ENCODE measurements at places on chromosomes 3 and 15.

DNA sequence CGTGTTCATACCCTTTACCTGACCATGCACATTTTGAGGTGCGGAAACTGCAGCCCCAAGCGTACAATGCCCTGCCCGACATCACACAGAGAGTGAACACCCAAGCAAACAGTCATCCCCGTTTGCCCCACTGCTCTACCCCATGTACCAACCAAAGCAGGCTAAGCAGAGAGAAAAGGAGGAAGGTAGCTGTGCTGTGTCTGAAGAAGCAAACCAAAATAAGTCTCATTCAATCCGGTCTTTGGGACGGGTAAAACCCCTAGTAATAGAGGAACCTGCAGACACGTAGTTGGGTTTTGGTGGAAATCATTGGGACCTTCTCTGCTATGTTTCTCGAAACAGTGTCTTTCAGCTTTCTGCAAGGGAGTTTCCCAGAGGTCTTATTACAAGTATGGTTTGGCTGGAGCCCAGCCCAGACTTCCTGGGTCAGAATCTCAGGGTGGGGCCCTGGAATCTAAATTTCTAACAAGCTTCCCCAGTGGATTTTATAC is 164.6 kb upstream of the HES1 start:
- H3K4me1 ChIP-seq = peaks cover 29% of the 10 kb centered on the region
- H3K27me3 ChIP-seq = no peaks in the 10 kb centered on the region
- no peaks in the 10 kb centered on the region for H3K36me3 ChIP-seq
- H3K4me3 ChIP-seq = no peak overlapping the region
- no peak for DNase-seq
- H3K27ac ChIP-seq = peak overlapping the region; percentile 17

GRCh38 chr3:175149675-175150074 is 290.5 kb downstream of the NAALADL2 start:
- H3K27me3 ChIP-seq = no peaks in the 10 kb centered on the region
- H3K4me3 ChIP-seq = no peak overlapping the region
- no peaks in the 10 kb centered on the region for H3K4me1 ChIP-seq
- no peak overlapping the region for H3K27ac ChIP-seq

DNA sequence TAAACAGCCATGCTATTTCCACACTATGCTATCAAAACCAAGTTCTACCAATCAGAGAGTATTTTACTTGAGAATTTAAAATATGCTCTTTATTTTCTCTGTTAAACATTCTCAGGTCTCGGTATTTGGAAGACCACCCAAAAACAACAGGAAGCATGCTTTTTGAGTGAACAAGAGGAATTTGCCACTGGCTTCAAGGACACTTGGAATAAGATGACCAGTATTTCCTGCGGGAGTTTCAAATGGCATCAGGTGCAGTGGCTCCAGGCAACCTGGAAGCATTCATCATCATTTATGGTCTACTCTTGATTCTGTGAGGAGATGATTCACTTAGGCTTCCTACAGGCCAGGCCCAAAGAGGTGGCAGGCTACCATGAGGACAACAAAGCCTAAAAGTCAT is 305.7 kb upstream of the ATP11B start:
- no peaks in the 10 kb centered on the region for H3K27me3 ChIP-seq
- no peaks in the 10 kb centered on the region for H3K36me3 ChIP-seq
- H3K27ac ChIP-seq = no peak overlapping the region
- H3K4me3 ChIP-seq = no peak overlapping the region
- no peak for DNase-seq
- no peaks in the 10 kb centered on the region for H3K4me1 ChIP-seq

DNA sequence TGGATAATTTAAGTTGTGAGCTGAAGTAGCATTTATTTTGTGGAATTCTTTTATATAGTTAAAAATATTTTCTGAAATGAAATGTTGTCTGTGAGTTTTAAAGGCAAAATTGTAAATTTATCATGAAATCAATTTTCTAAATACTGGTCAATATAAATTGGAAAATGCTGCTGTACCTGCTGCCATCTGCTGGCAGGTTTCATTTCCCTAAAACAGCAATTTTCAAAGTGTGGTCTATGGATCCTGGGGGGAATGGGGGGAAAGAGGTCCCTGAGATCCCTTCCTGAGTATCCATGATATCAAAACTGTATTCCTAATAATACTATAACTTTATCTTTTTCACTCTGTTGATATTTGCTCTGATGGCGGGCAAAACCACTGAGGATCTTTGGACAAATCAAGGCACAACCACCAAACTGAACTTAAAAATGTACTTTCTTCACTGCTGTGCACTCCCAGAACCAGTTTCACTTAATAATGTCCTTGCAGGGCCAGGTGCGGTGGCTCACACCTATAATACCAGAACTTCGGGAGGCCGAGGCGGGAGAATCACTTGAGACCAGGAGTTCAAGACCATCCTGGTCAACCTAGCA is 17.2 kb upstream of the CCR4 start:
- H3K4me1 ChIP-seq = no peaks in the 10 kb centered on the region
- no peak overlapping the region for H3K27ac ChIP-seq
- no peaks in the 10 kb centered on the region for H3K36me3 ChIP-seq
- no peaks in the 10 kb centered on the region for H3K27me3 ChIP-seq

DNA sequence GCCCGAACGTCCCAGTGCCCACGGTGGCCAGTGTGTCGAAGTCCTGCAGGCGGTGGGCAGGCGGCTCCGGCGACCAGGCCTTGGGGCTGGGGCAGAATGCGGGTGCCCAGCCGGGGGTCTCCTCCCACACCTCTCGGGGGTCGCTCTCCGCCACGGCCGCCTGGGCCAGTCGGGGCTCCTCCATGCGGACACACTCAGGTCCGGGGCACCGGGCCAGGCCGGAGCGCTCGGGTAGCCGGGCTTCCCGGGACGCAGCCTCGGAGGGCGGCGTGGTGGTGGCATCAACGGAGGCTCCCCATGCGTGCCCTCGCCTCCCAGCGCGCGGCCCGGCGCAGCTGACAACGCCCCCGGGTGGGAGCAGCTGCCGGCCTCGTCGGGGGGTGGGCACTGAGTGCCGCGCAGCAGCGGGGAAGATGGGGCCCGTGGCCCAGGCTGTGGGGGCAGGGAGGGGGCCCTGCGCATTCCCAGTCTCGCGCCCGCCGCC is 30.1 kb upstream of the CERS3 start:
- H3K27ac ChIP-seq = peak overlapping the region; percentile 12
- H3K4me3 ChIP-seq = no peak overlapping the region
- no peaks in the 10 kb centered on the region for H3K36me3 ChIP-seq
- no peak for DNase-seq
- no peaks in the 10 kb centered on the region for H3K4me1 ChIP-seq

DNA sequence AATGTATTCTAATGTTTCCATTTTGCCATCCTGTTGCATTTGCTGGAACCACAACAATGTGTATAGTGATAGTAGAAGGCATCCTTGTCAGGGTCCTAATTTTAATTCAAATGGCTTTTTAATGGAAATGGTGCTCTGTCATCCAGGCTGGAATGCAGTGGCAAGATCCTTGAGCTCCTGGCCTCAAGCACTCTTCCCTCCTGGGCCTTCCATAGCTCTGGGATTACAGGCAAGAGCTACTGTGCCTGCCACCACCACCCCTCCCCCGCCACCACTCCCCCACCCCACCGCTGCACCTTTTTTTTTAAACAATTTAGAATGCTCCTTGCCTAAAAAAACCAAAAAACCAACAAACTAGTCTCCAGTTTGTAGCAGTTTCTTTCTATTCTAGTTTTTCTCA is 15.2 kb upstream of the IQCF6 start:
- H3K36me3 ChIP-seq = no peaks in the 10 kb centered on the region
- no peak for DNase-seq
- no peaks in the 10 kb centered on the region for H3K27me3 ChIP-seq
- H3K27ac ChIP-seq = no peak overlapping the region

DNA sequence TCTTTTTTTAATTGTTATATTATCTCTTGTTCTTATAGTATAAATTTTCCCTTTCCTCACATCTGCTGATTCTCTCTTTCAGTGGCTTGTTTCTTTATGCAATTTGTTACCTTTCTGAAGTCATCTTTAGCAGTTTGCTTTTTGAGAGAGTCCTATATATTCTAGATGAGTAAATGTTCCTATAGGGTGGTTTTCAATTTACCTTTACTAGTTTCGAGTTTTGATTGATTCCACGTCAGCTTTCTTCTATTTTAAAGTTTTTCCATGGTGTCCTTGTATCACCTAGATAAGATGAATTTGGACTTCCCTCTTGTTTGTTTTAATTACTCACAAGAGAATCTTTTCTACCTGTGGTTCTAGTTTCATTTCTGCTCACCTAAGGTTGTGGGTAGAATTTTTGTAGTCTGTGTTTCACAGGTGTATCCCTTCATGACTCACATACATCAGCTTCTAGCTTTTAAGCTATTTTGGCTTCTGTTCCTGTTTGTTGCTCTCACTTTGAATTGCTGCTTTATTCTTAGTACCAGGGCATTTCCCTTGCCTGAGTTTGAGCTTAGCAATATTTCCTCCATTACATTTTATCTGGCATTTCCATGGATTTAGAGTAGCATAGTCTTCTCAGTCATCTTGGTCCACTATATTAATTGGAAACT is 6.4 kb downstream of the TEX9 start:
- no peaks in the 10 kb centered on the region for H3K36me3 ChIP-seq
- H3K4me3 ChIP-seq = no peak overlapping the region
- no peaks in the 10 kb centered on the region for H3K27me3 ChIP-seq
- H3K4me1 ChIP-seq = no peaks in the 10 kb centered on the region

DNA sequence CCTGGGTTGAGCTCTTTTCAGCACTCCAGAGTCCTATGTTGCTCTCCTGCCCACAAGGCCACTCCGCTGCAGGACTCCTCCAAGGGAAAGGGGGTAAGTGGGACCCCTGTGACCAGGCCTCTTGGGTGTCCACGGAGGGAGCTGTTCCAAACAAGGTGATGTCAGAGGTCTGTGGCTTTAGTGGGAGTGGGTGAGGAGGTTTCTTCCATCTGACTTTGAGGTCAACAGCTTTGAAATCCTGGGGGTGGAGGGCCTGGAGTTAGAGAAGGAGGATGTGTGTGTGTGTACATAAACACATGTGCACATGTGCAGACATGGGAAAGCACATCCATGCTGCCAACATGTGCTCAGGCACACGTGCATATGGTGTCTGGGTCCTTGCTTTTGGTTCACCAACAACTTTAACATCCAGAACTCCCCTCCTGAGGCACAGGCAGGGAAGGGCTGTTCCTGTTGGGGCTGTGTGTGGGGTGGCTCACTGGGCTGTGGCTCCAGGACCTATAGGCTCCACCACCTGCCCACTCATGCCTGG is 51.4 kb upstream of the TMEM115 start:
- H3K4me3 ChIP-seq = no peak overlapping the region
- no peaks in the 10 kb centered on the region for H3K36me3 ChIP-seq
- no peaks in the 10 kb centered on the region for H3K27me3 ChIP-seq
- no peaks in the 10 kb centered on the region for H3K4me1 ChIP-seq
- H3K27ac ChIP-seq = no peak overlapping the region

DNA sequence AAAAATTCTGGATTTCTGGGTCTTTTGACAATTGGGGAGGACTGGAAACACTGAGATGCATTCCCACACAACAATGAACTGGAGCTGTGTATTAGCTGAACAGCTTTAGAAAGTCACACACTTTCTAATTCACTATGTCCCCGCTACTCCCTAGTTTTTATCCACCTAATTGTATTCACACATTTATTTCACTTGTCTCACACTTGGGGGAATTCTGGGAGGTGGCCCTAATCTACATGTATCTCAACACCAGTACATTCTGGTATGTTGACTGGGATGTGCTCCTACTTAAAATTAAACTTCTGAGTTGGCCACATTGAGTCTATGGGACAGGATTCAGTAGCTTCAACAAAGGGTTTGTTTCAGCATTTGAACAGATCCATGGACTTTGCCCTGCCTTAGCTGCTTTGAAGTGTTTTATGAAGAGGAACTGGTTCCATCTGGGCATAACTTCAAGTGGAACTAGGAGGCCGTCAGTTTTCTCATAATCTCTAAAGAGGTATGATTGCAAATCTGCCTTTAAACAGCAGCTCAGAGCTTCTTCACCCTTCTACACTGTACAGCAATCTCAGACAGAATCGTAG is 106.5 kb upstream of the CMC1 start:
- no peaks in the 10 kb centered on the region for H3K36me3 ChIP-seq
- H3K27me3 ChIP-seq = no peaks in the 10 kb centered on the region
- no peak overlapping the region for H3K27ac ChIP-seq
- DNase-seq = no peak
- no peak overlapping the region for H3K4me3 ChIP-seq

DNA sequence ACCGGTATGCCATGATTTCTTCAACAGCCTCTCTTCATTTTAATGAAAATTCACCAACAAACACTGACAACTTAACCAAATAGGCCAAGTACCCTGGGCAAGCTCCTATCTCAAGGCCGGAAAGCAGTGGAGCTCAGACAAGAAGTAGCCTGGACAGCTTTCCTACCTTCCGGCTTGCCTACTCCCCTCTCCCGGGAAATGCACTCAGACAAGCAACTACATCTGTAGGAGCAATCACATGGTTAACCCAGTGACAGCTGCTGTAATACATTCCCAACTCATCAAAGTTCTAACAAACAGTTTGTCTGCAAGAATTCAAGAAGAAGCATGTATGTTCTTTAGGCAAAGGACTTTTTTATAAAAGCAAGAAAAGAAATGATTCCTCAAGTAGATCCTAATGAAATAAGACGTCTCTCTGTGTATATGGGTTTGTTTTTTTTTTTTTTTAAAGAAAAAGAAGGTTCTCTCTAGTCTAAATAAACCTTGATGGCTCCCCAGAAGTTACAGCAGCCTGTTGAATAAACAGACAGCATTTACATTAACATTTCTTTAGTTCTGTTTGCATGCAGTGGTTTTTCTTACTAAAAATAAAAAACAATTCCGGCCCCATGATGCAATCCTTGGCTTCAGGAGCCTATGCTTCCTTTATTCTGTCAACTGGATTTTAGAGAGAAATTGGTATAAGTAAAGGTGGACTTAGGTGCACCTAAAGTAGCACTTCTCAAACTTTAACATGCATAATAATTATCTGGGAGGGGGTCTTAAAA is 278.7 kb downstream of the NEK10 start:
- H3K4me3 ChIP-seq = no peak overlapping the region
- no peaks in the 10 kb centered on the region for H3K27me3 ChIP-seq
- no peak overlapping the region for H3K27ac ChIP-seq

GRCh38 chr3:128942161-128942952 is 51.5 kb downstream of the CFAP92 start:
- H3K27ac ChIP-seq = no peak overlapping the region
- no peak overlapping the region for H3K4me3 ChIP-seq
- H3K36me3 ChIP-seq = no peaks in the 10 kb centered on the region
- no peak for DNase-seq

DNA sequence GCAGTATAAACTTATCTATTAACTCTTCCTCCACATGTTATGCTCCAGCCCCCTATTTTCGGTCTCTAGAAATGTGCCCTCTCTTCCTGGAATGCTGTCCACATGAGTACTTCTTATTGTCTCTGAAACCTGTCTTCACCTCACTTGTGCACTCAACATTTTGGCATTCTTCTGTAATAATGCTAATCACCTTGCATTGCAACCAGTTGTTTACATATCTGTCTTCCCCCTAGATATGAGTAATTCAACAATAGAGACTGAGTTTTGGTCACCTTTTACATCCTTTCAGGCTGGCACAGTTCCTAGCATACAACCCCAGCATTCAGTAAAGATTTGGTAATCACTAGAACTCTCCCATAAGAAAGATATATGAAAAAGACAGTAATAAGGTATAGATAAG is 17.2 kb downstream of the CCDC80 start:
- DNase-seq = no peak
- H3K27me3 ChIP-seq = no peaks in the 10 kb centered on the region
- H3K27ac ChIP-seq = no peak overlapping the region
- no peaks in the 10 kb centered on the region for H3K36me3 ChIP-seq

All from upper lobe of left lung (tissue), 6 donors.